ENCODE measurements at places on chromosomes 3 and 15. TPM values are rescaled to one million over a fixed set of nuclear protein-coding genes. Genes with fewer than 3 reads are reported as not detected.

GRCh38 chr15:35874260-35874905 is 328.4 kb upstream of the DPH6 start:
- no peaks in the 10 kb centered on the region for H3K27me3 ChIP-seq
- no peak for DNase-seq
- H3K4me1 ChIP-seq, result no peaks in the 10 kb centered on the region
- H3K36me3 ChIP-seq, result no peaks in the 10 kb centered on the region
- no peak overlapping the region for H3K4me3 ChIP-seq

GRCh38 chr3:188979248-188979647 is 192.5 kb upstream of the TPRG1 start:
- H3K27ac ChIP-seq, result peak overlapping the region; percentile 14
- H3K4me3 ChIP-seq, result no peak overlapping the region
- no peaks in the 10 kb centered on the region for H3K36me3 ChIP-seq

- no peaks in the 10 kb centered on the region for H3K4me1 ChIP-seq
- no peak overlapping the region for H3K4me3 ChIP-seq
- H3K36me3 ChIP-seq, result no peaks in the 10 kb centered on the region
- DNase-seq, result no peak
These were observed 63.6 kb downstream of the FAM81A start for GRCh38 chr15:59501597-59501996.

GRCh38 chr15:70212963-70213315 is 115.2 kb upstream of the TLE3 start:
- H3K36me3 ChIP-seq, result no peaks in the 10 kb centered on the region
- no peak overlapping the region for H3K27ac ChIP-seq
- H3K27me3 ChIP-seq, result no peaks in the 10 kb centered on the region
- DNase-seq, result no peak
- H3K4me1 ChIP-seq, result peaks cover 13% of the 10 kb centered on the region

DNA sequence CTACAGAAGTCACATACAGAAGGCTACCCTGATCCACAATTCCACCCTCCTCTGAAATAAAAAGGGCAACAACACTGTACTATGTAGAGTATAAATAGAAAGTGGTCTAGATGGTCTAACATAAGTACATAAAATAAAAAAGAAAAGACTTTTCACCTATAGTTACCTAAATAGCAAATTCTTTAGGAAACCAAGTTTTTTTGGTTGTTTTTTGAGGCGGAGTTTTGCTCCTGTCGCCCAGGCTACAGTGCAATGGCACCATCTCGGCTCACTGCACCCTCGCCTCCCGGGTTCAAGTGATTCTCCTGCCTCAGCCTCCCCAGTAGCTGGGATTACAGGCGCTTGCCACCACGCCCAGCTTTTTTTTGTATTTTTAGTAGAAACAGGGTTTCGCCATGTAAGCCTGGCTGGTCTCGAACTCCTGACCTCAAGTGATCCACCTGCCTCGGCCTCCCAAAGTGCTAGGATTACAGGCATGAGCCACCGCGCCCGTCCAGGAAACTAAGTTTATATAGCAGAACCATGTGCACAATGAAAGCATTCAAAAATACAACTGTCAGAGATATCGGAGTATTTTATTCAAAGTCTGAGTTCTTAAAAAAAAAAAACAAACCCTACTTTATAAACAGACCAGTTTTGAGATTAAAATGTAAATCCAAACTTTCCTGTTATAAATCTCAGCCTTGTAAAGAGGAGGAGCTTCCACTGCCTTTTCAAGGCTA is 1.7 kb downstream of the SIN3A start:
- H3K27ac ChIP-seq, result peak overlapping the region; percentile 90
- no peaks in the 10 kb centered on the region for H3K27me3 ChIP-seq
- H3K36me3 ChIP-seq, result no peaks in the 10 kb centered on the region
- peak overlapping the region; percentile 62 for H3K4me3 ChIP-seq
- DNase-seq, result peak; percentile 27
- H3K4me1 ChIP-seq, result peaks cover 59% of the 10 kb centered on the region

GRCh38 chr3:4604693-4605092 is 111.5 kb downstream of the ITPR1 start:
- H3K4me3 ChIP-seq, result no peak overlapping the region
- H3K36me3 ChIP-seq, result no peaks in the 10 kb centered on the region
- H3K27ac ChIP-seq, result no peak overlapping the region
- no peaks in the 10 kb centered on the region for H3K27me3 ChIP-seq

GRCh38 chr15:57777003-57777402 is 70.5 kb downstream of the POLR2M start:
- no peak overlapping the region for H3K4me3 ChIP-seq
- H3K27ac ChIP-seq, result no peak overlapping the region
- no peaks in the 10 kb centered on the region for H3K4me1 ChIP-seq
- DNase-seq, result no peak
- H3K36me3 ChIP-seq, result no peaks in the 10 kb centered on the region
- no peaks in the 10 kb centered on the region for H3K27me3 ChIP-seq

- H3K27ac ChIP-seq, result no peak overlapping the region
- H3K36me3 ChIP-seq, result no peaks in the 10 kb centered on the region
- no peak overlapping the region for H3K4me3 ChIP-seq
- no peak for DNase-seq
These were observed 259.2 kb downstream of the LSAMP start for GRCh38 chr3:116186049-116186448.

DNA sequence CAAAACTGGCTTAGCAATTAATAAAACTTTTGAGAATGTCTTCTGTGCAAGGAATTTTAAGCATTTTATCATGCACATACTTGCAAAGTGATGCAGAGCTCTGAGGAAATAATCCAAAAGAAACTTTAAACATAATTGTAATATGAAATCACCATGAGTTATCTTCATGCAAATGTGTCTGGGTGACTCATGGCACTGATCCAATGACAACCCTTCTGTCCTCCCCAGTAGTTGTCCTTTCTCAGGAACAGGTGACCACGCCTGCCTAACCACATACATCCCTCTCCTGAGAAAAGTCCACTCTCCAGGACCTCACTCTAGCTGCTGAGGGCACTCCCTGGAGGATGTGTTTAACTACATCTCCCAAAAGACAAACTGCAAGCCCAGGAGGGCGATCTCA is 530.6 kb upstream of the IL12A start:
- H3K27me3 ChIP-seq, result no peaks in the 10 kb centered on the region
- DNase-seq, result no peak
- H3K27ac ChIP-seq, result peak overlapping the region; percentile 8
- no peak overlapping the region for H3K4me3 ChIP-seq
- no peaks in the 10 kb centered on the region for H3K36me3 ChIP-seq
- H3K4me1 ChIP-seq, result no peaks in the 10 kb centered on the region

DNA sequence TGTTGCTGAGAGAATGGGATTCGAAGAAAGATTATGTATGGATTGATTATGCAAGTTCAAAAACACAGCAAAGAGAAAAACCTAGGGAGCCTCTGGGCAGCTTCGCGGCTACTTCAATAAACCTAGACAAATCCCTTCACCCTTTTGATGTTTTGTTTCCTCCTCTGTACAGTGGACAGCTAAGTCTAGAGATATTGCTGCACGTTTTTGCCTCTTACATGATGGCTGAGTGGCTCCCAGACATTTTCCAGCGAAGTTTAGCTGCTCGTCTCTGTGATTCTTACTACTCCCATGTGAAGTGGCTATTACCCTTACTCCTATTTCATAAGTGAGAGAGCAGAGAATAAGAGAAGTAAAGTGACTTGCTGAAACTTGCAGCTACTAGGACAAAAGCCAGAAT is 695.0 kb upstream of the GRM7 start:
- H3K36me3 ChIP-seq, result no peaks in the 10 kb centered on the region
- no peaks in the 10 kb centered on the region for H3K27me3 ChIP-seq
- H3K27ac ChIP-seq, result no peak overlapping the region

DNA sequence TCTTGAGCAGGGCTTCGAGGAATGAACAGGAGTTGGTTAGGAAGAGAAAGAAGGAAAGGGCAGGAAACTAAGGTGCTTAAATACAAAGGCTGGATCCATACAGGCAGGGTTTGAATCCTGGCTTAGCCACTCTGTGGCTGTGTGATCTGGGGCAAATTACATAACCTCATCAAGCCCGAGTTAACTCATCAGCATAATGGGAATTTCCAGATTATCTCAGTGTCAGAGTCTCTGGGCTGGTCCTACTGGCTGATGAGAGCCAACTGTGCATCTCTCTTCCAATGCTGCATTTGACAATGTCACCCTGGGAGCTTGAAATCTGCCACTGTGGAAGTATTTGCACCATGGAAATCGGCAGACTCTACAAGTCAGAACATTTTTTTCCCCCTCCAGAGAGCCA is 83.8 kb upstream of the SLC6A6 start:
- no peaks in the 10 kb centered on the region for H3K36me3 ChIP-seq
- DNase-seq, result no peak
- peaks cover 9% of the 10 kb centered on the region for H3K4me1 ChIP-seq

DNA sequence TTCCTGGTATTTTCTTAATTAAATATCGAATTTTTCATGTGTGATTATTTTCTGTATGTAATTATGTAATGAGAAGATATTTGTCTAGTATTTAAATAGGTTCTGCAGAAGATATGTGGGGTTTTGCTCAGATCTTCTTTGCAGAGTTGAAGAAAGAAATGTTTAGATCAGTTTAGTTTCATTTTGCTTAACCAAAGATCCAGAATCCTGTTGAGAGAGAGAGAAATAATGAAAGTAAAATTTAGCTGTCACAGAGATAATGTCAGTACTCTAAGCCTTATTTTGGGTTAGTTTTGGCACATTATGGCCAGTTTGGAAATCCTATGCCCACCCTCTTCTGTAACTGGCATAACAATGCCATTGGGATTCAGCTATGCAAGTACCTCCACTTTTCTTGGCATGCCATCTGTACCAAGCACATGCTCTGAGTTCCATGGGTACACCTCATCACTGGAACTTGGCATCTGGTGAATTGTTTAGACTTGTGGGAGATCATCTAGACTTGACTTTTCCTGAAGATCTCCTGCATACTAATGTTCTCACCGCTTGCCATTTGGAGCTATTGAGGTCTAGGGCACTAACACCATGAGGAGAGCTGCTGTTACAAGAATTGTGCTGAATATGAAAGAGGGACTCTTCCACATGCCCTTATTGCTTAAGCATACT is 30.9 kb downstream of the PLSCR1 start:
- peaks cover 6% of the 10 kb centered on the region for H3K4me1 ChIP-seq
- peaks cover 74% of the 10 kb centered on the region for H3K36me3 ChIP-seq
- H3K27ac ChIP-seq, result peak overlapping the region; percentile 11
- no peaks in the 10 kb centered on the region for H3K27me3 ChIP-seq
- H3K4me3 ChIP-seq, result no peak overlapping the region

DNA sequence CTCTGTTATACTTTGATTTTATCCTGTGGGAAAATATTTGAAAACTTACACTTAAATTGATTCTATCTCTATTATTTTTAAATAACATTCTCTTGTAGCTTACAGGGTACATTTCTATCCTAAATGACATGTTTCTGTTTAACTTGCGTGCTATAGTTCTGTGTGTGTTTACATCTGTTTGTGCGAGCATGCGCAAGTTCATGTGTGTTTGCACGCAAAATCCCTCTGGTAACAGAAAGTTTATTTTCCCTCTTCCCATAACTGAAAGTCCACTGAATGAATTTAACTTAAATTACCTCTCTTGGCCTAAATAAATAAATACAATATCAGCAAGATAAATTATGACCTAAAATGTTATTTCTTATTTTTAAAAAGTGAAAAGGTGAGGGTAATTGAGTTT is 117.3 kb upstream of the NEO1 start:
- no peak overlapping the region for H3K27ac ChIP-seq
- H3K4me3 ChIP-seq, result no peak overlapping the region

DNA sequence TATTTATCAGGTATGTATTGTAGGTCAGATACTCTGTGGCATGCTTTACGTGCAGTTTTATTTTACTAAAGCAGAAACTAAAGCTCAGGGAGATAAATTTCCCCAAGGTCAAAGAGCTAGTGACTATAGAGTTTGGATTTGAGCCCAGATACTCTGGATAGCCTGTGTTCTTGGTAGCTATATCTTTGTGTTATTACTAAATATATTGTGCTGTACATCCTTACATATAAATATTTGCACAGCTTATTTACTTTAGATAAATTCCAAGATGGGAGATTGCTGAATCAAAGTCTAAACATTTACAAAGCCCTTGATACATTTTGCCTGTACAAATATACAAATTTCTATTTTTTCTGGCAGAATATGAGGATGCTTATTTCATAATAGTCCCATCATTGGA is 660.9 kb upstream of the NAALADL2 start:
- H3K4me1 ChIP-seq, result no peaks in the 10 kb centered on the region
- H3K27me3 ChIP-seq, result no peaks in the 10 kb centered on the region
- no peak overlapping the region for H3K27ac ChIP-seq
- no peak overlapping the region for H3K4me3 ChIP-seq
- DNase-seq, result no peak
- H3K36me3 ChIP-seq, result no peaks in the 10 kb centered on the region

DNA sequence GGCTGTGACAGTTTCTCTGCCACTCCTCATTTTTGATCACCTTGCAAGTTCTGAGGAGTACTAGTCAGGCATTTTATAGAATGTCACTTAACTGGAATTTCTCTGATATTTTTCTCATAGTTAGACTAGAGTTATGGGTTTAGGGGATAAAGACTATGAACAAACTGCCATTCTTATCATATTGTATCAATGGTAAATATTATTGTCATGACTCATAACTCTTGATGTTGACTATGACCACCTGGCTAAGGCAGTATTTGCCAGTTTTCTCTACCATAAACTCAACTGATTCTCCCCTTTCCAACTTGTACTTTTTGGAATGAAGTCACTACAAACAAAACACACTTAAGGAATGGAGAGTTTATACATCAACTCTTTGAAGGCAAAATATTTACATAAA is 22.7 kb upstream of the OR5K1 start:
- no peak for DNase-seq
- no peaks in the 10 kb centered on the region for H3K27me3 ChIP-seq
- H3K27ac ChIP-seq, result no peak overlapping the region
- H3K4me3 ChIP-seq, result no peak overlapping the region
- H3K36me3 ChIP-seq, result no peaks in the 10 kb centered on the region

GRCh38 chr3:29249829-29250345 is 31.0 kb upstream of the RBMS3 start:
- H3K27ac ChIP-seq, result no peak overlapping the region
- no peaks in the 10 kb centered on the region for H3K4me1 ChIP-seq
- H3K27me3 ChIP-seq, result no peaks in the 10 kb centered on the region
- H3K36me3 ChIP-seq, result no peaks in the 10 kb centered on the region
- no peak overlapping the region for H3K4me3 ChIP-seq

LSG1 gene
- 27.8 TPM for total RNA-seq

RBP2 gene
- not detected for total RNA-seq

DALRD3 gene
- 24.5 TPM for total RNA-seq

CCDC33 gene
- total RNA-seq, result not detected

HACD2 gene
- total RNA-seq, result 59.8 TPM

CFAP91 gene
- total RNA-seq, result 1.1 TPM

GOLGA8A gene
- 47.7 TPM for total RNA-seq

NANOGP8 gene
- 0.60 TPM for total RNA-seq

ROPN1 gene
- not detected for total RNA-seq

Data from left lung (tissue), 14 donors.